ENCODE measurements at places on chromosomes 11 and 22. TPM values are rescaled to one million over a fixed set of nuclear protein-coding genes. Genes with fewer than 3 reads are reported as not detected.

GRCh38 chr11:35897019-35897418 lies 46.8 kb upstream of the LDLRAD3 start:
- no peak overlapping the region for H3K4me3 ChIP-seq
- peaks cover 8% of the 10 kb centered on the region for H3K4me1 ChIP-seq
- H3K36me3 ChIP-seq, result no peaks in the 10 kb centered on the region
- H3K27ac ChIP-seq, result no peak overlapping the region
- DNase-seq, result no peak

DNA sequence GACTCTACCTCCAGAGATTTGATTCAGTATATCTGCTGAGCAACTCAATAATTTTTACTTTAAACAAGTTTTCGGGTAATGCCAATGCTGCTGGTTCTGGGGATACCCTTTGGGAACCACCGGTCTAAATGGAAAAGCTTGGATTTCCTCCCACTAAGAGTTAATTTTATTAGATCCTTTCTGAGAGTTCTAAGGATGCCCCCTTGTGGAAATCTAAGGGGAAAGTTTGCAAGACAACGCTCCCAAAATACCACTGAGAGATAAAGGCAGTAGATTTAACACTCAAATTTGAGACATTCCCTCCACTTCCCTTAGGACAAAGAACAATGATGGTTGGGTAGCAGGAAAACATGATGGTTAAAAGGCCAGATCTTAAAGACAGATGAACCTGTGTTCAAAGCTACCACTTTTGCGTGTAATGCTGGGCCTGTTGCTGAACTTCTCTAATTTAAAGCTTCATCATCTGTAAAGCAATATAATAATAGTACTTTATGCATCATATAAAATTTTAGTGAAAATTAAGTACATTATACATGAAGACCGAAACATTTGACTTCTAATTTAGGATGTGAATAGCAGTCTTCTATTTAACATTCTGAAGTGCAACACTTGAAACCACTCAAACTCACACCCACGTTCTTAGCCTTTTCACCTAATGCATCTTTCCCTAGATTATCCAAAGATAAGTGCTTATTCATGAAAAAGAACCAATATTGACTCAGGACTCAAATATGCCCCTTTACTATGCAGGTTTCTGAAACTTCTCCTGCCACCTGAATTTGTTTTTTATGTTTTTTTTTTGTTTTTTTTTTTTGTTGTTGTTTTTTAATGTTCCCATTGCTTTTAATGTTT lies 110.1 kb upstream of the LUZP2 start:
- H3K27ac ChIP-seq, result no peak overlapping the region
- DNase-seq, result no peak
- H3K36me3 ChIP-seq, result no peaks in the 10 kb centered on the region
- no peaks in the 10 kb centered on the region for H3K4me1 ChIP-seq

DNA sequence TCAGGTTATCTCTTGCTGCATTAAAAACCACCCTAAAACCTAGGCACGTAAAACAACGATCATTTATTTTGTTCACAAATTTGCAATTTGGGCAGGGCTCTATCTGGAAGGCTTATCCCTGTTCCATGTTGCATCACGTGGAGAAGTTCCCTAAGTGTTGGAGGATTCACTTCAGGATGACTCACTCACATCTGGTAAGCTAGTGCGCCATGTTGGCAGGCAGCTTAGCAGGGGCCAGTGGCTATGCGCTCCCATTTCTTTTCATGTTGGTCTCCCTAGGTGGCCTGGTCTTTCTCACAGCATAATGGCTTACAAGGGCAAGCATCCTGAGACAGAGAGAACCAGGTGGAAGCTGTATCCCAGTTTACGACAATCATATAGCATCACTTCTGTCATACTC lies 226.8 kb downstream of the BLID start:
- no peak overlapping the region for H3K27ac ChIP-seq
- H3K36me3 ChIP-seq, result no peaks in the 10 kb centered on the region
- no peak for DNase-seq
- no peaks in the 10 kb centered on the region for H3K4me1 ChIP-seq
- H3K27me3 ChIP-seq, result no peaks in the 10 kb centered on the region

GRCh38 chr11:5625281-5625680 lies 480 bp downstream of the TRIM34 start:
- peak overlapping the region; percentile 76 for H3K27ac ChIP-seq
- peak overlapping the region; percentile 32 for H3K4me3 ChIP-seq
- H3K4me1 ChIP-seq, result peaks cover 48% of the 10 kb centered on the region
- DNase-seq, result no peak
- no peaks in the 10 kb centered on the region for H3K36me3 ChIP-seq

DNA sequence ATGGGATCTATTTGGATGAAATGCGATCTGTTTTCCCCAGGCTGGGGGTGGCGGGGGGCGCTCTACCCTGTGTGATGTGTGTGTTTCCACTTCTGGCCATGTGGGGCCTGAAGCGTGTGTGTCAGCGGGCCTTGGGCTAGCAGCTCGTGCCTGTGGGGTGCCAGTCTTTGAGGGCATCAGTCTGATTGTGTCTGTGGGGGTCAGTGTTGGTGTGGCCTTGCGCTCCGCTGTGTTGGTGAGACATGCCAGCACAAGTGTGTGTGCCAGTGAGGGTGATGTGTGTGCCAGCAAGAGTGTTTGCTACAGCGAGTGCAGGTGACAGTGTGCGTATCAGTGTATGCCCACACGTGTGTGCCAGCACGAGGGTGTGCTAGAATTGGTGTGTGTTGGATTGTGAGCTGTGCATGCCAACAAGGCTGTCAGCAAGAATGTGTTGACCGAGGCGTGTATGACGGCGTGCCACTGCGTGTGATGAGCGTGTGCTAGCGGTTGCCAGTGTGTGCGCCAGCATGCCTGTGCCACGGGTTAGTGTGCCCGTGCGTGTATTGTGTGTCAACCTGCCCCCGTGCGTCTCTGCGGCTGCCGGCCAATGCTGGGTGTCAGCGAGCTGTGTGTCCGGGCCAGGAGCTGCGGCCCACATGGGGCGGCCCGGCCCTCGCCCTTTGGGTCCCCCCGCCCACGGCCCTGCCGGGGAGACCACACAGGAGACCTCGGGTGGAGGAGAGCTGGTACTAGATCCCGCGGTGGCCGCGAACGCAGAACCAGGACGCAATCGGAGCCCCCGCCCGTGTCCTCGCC lies 519 bp downstream of the ARRB1 start:
- H3K36me3 ChIP-seq, result no peaks in the 10 kb centered on the region
- peak overlapping the region; percentile 56 for H3K4me3 ChIP-seq
- no peaks in the 10 kb centered on the region for H3K27me3 ChIP-seq
- peaks cover 49% of the 10 kb centered on the region for H3K4me1 ChIP-seq
- peak overlapping the region; percentile 98 for H3K27ac ChIP-seq

DNA sequence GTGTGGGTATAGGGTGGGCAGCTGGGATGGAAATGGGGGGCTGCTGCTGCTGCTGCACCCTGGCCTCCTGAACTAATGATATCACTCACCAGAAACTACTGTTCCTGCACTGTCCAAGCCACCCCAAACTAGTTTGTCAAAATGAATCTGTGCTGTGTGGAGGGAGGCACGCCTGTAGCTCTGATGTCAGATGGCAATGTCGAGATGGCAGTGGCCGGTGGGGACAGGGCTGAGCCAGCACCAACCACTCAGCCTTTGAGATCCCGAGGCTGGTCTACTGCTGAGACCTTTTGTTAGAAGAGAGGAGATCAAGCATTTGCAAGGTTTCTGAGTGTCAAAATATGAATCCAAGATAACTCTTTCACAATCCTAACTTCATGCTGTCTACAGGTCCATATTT lies 1.3 kb downstream of the RAG1 start:
- no peak overlapping the region for H3K4me3 ChIP-seq
- no peak overlapping the region for H3K27ac ChIP-seq
- H3K4me1 ChIP-seq, result no peaks in the 10 kb centered on the region
- no peak for DNase-seq
- H3K27me3 ChIP-seq, result no peaks in the 10 kb centered on the region
- no peaks in the 10 kb centered on the region for H3K36me3 ChIP-seq

GRCh38 chr11:11979488-11980117 lies 28.8 kb downstream of the DKK3 start:
- no peaks in the 10 kb centered on the region for H3K27me3 ChIP-seq
- peak overlapping the region; percentile 69 for H3K27ac ChIP-seq
- peaks cover 3% of the 10 kb centered on the region for H3K36me3 ChIP-seq
- H3K4me3 ChIP-seq, result no peak overlapping the region

GRCh38 chr22:39176714-39177455 lies 24.4 kb upstream of the CBX7 start:
- no peaks in the 10 kb centered on the region for H3K36me3 ChIP-seq
- H3K4me3 ChIP-seq, result no peak overlapping the region
- peak overlapping the region; percentile 100 for H3K27ac ChIP-seq
- no peak for DNase-seq
- H3K4me1 ChIP-seq, result peaks cover 49% of the 10 kb centered on the region

GRCh38 chr22:44723801-44724200 lies 21.8 kb downstream of the PRR5 start:
- H3K27ac ChIP-seq, result no peak overlapping the region
- H3K4me1 ChIP-seq, result peaks cover 48% of the 10 kb centered on the region
- no peak overlapping the region for H3K4me3 ChIP-seq
- no peaks in the 10 kb centered on the region for H3K27me3 ChIP-seq
- H3K36me3 ChIP-seq, result peaks cover 5% of the 10 kb centered on the region
- DNase-seq, result peak; percentile 58

DNA sequence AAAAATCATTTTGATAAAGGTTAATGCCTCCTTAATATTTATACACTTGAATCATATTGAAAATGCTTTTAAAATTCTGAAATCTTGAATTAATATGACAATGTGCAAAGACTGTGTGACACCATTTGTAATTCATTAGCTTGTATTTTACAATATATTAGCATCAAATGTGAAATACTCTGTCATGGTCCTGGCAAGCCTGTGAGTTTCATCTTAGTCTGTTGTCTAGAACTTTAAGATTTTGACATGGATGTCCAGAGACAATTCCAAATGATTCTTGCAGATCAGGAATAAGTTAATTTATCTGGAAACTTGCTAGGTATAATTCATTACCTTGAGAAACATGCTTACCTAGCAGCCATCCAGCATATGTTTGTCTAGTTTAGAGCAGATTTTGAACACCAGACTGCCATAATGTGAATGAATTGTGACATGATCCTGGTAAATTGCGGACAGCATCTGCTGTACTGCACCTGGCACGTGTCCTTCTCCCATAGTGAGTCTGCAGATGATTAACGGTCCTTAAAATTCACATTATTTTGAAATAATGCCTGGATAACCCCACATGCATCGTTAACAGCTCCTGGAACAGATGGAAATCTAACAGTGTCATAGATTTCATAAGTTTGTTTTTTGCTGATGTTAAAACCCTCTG lies 34.5 kb upstream of the DEUP1 start:
- H3K27me3 ChIP-seq, result no peaks in the 10 kb centered on the region
- H3K4me3 ChIP-seq, result no peak overlapping the region
- DNase-seq, result no peak
- no peak overlapping the region for H3K27ac ChIP-seq

The ZP1 gene
- not detected for total RNA-seq

The GPHA2 gene
- total RNA-seq, result not detected

The PPM1F gene
- 18.9 TPM for total RNA-seq

The DUSP18 gene
- total RNA-seq, result 7.9 TPM

The IL18 gene
- total RNA-seq, result 32.8 TPM

The GAS2 gene
- 11.1 TPM for total RNA-seq

The GLYAT gene
- not detected for total RNA-seq

The SCN4B gene
- total RNA-seq, result 0.70 TPM

The PARVA gene
- total RNA-seq, result 37.6 TPM

The DCHS1 gene
- 2.0 TPM for total RNA-seq

The HBE1 gene
- not detected for total RNA-seq

The SERPING1 gene
- 3.2 TPM for total RNA-seq

All from Caco-2 (cell line).